ENCODE measurements at places on chromosomes 6 and 20. TPM values are rescaled to one million over a fixed set of nuclear protein-coding genes. Genes with fewer than 3 reads are reported as not detected.
A peak's percentile ranks its signal among the peaks of the same experiment; 100 is the strongest.

GRCh38 chr6:345747-346385 is 45.7 kb upstream of the IRF4 start:
- peak; percentile 72 for DNase-seq

DNA sequence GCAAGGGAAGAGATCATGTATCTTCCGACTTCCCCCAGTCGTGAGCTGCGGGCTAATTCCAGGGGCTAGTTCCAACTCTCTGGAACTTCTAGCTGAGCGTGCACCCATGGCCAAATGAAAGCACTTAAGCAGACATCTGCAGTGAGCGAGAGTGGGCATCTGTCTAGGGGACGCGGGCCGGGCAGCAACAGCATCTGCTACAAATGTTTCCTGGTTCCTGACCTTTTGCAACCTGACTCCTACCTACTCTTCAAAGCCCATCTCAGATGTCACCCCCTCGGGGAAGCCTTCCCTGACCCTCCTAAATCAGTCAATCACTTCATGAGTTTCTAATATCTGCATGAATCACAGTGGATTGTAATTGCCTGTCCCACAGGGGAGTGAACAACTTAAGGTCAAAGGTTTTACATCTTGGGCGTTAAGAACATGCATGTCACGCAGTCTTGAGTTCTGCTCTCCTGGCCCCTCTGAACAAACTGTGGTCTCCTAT is 141.9 kb downstream of the CEBPB start:
- DNase-seq, result no peak

- DNase-seq, result no peak
Measured at GRCh38 chr6:117906958-117907600, at the start of gene SLC35F1. TSS of gene SLC35F1 (plus strand) at chr6:117907264.

DNA sequence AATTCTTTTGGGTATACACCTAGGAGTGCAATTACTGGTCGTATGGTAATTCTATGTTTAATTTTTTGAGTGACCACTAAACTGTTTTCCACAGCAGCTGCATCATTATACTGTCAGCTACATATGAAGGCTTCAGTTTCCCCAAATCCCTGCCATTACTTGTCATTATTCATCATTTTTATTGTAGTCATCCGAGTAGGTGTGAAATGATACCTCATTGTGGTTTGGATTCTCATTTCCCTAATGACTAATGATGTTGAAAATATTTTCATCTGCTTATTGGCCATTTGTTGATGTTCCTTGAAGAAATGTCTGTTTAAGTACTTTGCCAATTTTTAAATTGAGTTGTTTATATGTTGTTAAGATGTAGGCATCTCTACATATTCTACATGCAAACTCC is 633.6 kb upstream of the IMPG1 start:
- DNase-seq, result no peak

- DNase-seq, result no peak
Measured at GRCh38 chr6:11514672-11515071, 22.9 kb upstream of the TMEM170B start.

- DNase-seq, result no peak
Measured at GRCh38 chr6:106856227-106856874, 118.2 kb downstream of the CD24 start.

The NKX2-2 gene
- not detected for total RNA-seq
